ENCODE measurements at places on chromosomes 2 and 18. TPM values are rescaled to one million over a fixed set of nuclear protein-coding genes. Genes with fewer than 3 reads are reported as not detected.
A peak's percentile ranks its signal among the peaks of the same experiment; 100 is the strongest.

Gene FAM228A
- not detected for polyA plus RNA-seq

Gene NOSTRIN
- polyA plus RNA-seq: 0.23 TPM

- no peak overlapping the region for H3K4me3 ChIP-seq
- H3K27me3 ChIP-seq: no peaks in the 10 kb centered on the region
- no peaks in the 10 kb centered on the region for H3K36me3 ChIP-seq
Measured at GRCh38 chr2:71801969-71802368, 345.7 kb downstream of the CYP26B1 start.

DNA sequence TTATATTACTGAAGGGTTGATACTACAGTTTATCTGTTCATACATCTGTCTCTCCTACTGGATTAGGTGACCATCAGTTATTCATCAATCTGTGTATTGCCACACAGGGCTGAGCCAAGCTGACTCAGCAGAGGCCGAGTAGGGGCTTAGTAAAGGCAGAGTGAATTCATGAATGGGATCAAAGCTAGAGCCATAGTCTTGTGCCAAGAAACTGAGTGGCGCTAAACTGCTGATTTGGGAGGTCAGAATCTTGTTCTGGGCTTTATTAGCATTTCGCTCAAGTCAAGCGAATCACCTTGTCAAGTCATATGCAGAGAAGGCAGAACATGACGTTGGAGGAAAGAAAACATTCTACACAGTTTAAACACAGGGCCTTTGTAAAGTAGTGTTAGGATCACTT is 34.1 kb downstream of the SOCS6 start:
- peak overlapping the region; percentile 7 for H3K27ac ChIP-seq
- no peak overlapping the region for H3K4me3 ChIP-seq
- peaks cover 11% of the 10 kb centered on the region for H3K4me1 ChIP-seq
- H3K36me3 ChIP-seq: peaks cover 34% of the 10 kb centered on the region

- no peaks in the 10 kb centered on the region for H3K36me3 ChIP-seq
- H3K4me3 ChIP-seq: no peak overlapping the region
Measured at GRCh38 chr18:31655354-31655753, 29.0 kb downstream of the B4GALT6 start.

DNA sequence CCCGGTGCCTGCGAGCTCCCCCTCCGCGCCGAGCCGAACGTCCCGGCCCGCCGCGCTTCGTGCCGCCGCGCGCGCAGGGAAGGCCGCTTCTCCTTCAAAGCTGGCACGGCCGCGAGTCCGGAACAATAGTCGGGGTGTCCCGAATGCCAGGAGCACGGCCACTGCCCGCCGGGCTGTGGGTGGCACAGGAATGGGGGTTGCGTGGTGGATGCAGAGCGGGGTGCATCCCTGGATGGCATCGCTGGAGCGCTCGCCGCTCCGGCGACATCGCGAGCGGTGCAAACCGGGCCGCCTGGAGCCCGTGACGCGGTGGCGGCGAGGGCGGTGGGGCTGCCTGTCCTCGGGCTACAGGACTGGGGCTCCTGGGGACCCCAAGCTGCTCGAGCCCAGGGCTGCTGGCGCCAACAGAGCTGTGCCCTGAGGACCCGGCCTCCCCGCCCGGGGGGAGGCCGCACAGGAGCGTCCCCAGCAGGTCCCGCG is 1.1 kb upstream of the SATB2 start:
- peak overlapping the region; percentile 80 for H3K27ac ChIP-seq
- 0 out of 2 replicates have a peak, but pooled peaks cover 4% of the 10 kb centered on the region for H3K36me3 ChIP-seq
- H3K4me1 ChIP-seq: peaks cover 27% of the 10 kb centered on the region
- peak; percentile 71 for DNase-seq
- H3K4me3 ChIP-seq: peak overlapping the region; percentile 89
- H3K27me3 ChIP-seq: no peaks in the 10 kb centered on the region

GRCh38 chr2:183162362-183162761 is 38.1 kb downstream of the NUP35 start:
- no peaks in the 10 kb centered on the region for H3K27me3 ChIP-seq
- H3K4me1 ChIP-seq: peaks cover 13% of the 10 kb centered on the region

DNA sequence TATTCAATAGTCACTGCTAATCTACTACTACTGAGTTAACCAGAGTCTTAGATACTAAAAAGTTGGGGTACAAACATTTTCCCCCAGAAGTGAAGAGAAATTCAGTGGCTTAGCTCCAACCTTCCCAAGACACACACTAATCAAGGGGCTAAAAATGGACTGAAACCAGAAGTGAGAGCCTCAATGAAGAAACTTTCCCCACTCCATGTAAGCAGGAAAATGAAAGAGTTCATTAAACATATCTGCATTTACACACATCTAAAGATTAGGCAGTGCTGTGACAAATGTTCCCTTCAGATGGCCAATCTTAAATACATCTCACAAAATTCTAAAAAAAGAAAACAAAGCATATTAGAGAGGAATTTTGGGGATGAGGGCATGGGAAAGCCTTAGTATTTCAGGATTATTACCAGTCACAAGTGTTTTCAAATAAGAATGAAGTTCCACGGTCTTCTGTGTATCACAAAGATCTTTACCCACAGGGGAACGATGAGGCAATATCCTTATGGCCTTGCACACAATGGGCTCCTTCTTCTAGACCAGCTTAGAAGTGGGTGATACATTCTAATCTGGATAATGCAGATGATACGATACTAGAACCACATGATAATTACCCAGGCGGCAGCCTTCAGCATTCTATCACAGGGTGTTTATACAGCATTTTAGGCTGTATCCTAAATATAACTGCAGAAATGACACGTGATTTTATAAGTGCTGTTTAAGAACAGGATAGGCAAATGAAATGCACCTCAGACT is 17.1 kb downstream of the ANKRD44 start:
- H3K4me1 ChIP-seq: 0 out of 2 replicates have a peak, but pooled peaks cover 8% of the 10 kb centered on the region
- no peaks in the 10 kb centered on the region for H3K36me3 ChIP-seq
- no peak overlapping the region for H3K4me3 ChIP-seq
- no peak for DNase-seq

Data from GM23248 (cell line).